Epithelial cell of esophagus (primary cell): ENCODE measurements at places on chromosomes 6 and 20.

DNA sequence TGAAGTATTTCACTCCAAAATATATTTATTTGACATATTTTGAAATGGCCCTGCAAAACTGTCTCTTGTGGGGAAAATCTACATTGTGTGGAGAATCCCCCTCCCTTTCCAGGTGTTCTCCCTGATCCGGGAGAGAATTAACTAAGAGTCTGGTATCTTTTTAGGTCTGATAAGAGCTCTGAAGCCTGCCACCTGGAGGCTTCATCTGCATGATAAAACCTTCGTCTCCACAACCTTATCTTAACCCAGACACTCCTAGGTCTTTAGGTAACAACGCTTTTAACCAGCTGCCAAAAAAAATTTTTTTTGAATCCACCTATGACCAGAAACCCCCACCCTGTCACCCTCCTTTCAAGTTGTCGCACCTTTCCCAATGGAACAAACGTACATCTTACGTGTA lies 43.0 kb downstream of the FAM184A start:
- DNase-seq, result no peak

DNA sequence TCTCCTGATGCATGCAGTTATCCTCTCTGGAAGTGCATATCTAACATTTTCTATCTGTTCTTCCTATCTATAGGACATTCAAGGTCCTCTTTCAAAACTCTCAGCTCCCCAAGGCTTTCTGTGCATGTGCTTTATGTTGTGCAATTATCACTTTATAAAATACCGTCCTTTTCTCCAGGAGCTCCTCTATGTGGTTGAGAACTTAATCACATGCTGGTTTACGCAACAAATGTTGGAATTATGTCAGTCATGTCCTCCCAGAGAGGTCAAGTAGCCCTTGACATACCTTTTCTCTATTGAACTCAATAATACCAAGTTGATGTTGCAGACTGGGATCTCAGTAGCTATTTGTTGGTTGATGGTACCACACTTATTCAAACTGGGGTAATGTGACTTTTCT lies 388.4 kb downstream of the BTBD3 start:
- DNase-seq, result peak; percentile 10

DNA sequence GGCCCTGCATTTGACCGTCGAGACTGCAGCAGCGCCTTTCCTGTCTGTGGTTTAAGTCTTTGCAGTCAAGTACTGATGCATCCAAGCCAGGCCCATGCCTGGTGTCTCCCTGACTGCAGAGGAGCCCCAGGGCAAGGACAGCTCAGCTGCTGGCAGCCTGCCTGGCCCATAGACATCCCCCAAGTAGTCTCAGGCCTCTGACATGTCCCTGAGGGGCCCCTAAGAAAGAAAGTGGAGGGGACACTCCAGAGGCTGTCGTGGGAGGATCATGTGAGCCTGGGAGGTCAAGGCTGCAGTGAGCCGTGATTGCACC lies 18.0 kb downstream of the HRH3 start:
- DNase-seq, result no peak

DNA sequence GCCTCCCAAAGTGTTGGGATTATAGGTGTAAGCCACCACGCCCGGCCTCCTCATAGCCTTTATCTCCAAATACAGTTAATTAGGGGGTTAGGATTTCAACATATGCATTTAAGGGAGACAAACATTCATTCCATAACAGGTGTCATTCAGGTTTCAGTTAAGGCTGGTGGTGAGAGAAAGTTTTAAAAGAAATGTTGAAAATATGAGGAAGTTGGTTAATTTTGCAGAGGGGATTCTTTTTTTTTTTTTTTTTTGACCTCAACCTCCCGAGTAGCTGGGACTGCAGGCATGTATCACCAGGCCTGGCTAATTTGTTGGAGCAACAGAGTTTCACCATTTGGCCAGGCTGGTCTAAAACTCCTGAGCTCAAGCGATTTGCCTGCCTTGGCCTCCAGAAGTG lies 12.5 kb upstream of the EBF4 start:
- no peak for DNase-seq

DNA sequence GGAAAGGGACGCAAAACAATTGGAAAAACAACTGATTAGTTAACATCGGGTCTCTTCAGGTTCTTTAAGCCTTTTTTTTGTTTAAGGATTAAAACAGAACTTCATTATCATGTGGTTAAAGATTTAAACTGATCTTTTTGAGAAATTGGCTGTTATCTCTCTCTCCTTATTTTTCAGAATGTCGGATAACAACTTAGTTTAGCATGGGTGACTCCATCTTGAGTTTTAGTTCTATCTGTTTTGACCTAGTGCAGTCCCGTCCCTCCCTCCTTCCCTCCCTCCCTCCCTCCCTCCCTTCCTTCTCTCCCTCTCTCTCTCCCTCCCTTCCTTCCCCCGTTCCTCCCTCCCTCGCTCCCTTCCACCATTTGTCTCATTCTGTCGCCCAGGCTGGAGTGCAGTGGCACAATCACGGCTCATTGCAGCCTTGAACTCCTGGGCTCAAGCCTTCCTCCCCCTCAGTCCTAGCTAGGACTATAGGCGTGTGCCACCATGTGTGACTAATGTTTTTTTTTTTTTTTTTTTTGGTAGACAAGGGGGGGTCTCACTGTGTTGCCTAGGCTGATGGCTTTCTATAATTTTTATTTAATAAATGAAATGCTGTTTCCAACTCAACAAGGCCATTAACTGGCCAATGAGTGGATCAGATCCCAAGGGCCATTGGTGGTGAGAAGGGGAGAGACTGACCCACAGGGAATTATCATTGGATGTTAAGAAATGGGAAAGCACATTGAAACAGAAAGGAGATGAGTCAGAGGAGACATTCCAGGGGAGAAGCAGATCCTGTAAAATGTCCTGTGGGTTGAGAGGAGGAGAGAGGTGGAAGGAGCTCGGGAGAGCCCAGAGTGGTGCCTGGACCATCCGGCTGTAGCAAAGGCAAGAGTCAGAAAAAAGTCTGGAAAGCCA lies 13.6 kb downstream of the BAK1 start:
- peak; percentile 71 for DNase-seq

GRCh38 chr6:142746524-142746923 lies 198.5 kb downstream of the HIVEP2 start:
- peak; percentile 16 for DNase-seq

DNA sequence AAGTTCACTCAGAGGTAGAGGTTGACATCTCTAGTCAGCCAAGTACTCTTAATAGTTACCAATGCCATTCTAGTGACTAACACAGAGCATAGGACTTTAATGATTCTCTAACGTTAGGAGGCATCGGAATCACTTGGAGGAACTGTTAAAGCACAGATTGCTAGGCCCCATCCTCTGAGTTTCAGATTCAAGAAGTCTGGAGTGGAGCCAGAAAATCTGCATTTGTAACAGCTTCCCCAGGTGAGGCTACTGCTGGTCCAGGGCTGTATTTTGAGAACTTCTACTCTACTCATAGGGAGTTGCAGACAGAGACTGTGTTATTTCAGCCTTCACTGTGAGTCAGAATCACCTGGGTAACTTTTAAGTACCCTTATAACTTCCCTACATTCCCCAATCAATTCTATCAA lies 5.7 kb downstream of the LMBRD1 start:
- peak; percentile 35 for DNase-seq

DNA sequence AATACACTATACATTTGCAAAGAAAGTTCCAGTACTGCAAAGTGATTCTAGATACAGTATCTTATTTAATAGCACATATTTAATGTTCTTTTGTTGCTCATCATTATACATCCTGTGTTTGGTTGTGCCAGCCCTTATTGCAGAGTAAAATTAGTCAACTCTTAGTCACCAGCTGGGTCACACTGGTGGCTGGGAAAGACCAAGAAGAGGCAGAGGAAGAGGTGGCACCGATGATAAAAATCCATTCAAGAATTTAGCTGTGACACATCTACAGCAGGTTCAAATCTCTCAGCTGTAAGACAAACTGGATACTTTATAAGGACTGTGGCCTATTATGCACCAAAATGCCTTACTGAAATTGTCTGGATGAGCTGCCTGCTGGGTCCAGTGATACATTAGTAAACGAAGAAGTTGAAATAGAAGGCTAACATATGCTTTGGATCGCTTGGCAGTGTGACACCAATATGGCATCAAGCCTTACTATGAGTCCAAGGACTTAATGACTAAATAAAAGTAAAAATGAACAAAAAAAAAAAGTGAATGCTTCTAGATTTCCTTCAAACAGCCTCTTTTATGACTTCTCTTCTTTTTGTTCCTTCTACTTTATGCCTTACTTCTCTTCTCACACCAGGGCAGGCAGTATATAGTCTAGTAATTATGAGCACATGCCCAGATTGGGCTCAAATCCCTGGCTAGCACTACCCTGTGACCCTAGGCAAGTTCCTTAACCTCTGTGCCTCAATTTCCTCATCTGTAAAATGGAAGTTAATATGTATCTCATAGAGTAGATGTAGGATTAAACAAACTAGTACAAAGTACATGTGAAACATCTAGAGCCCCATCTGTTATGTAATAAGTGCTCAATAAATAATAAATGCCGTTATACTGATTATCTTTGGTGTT lies 29.4 kb upstream of the RNF8 start:
- peak; percentile 79 for DNase-seq

DNA sequence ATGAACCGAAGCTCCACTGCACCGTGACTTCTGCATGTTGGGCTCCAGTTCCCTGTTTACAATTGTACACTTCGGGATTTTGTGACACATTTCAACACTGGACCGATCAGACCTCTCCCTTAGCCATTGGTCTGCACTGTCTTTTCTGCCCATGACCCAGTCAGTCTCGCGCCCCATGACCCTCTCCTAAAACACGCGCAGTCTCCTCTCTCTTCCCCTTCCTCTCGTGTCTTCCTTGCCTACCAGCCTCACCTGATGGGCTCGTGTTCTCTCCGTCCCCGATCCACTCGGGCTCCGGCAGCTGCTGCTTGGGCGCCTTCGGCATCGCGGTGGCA lies 535 bp upstream of the ABCF1 start:
- DNase-seq, result no peak

- DNase-seq, result no peak
Measured at GRCh38 chr20:18284805-18285533, 3.4 kb upstream of the ZNF133 start.

- DNase-seq, result no peak
Measured at GRCh38 chr6:54987633-54988290, 141.2 kb downstream of the FAM83B start.

- peak; percentile 51 for DNase-seq
Measured at GRCh38 chr6:146650799-146651481, 52.2 kb downstream of the ADGB start.

- DNase-seq, result no peak
Measured at GRCh38 chr6:161578478-161578877, 304.6 kb upstream of the AGPAT4 start.

DNA sequence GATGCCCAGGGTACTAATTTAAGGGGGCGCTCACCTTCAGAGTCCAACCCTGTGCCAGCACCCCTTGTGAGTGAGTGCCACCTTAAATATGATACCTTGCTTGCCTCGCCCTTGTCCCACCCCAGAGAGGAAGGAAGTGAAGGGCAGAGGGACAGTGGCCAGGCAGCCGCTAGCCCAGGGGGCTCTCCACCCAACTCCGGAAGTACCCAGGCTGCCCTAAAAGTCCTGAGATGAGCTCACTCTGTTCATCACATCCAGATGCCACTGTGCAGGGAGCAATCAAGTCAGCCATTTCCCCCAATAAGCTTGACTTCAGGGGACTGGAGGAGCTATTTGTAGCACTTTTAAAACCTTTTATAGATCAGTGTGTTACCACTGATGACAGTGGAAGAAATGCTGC lies 25.0 kb upstream of the STX16 start:
- DNase-seq, result no peak

GRCh38 chr20:10356628-10357027 lies 77.4 kb downstream of the MKKS start:
- no peak for DNase-seq

DNA sequence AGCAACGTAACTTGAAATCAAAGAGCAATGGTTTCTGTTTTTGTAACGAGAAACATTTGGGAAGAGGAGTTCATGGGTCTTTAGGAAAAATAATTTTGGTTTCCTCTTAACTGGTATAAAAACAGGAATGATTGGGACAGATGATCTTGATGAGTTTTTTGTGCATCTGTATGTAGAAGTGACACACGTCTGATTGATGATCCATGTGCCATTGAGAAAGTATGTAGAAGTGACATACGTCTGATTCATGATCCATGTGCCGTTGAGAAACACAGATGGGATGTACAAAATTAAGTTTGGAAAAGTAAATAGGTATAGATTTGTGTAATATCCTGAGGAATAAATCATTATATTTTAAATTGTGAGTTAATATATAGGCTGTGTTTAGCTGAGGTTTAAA lies 2.1 kb downstream of the KIAA1586 start:
- DNase-seq, result peak; percentile 39

GRCh38 chr6:108736832-108737231 lies 111.4 kb upstream of the ARMC2 start:
- DNase-seq, result peak; percentile 95

GRCh38 chr6:73519926-73520687 lies 725 bp downstream of the EEF1A1 start:
- peak; percentile 70 for DNase-seq

DNA sequence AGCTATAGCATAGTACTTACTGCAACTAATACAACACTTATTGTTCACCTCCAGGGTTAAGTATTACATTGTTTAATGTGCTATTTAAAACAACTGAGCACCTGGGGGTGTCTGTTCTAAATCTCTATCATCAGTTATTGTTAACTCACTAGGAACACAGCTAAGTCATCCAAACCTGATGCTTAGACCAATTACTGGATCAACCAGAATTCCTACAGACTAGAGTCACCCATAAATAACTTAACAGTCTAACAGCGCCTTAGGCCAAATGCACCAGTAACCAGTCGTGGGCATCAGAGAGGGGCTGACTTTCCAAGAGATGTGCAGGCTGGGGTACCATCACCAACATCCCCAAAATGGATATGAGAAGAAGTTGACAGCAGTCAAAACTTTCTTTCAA lies 110.7 kb downstream of the ADTRP start:
- DNase-seq, result peak; percentile 50

- DNase-seq, result no peak
Measured at GRCh38 chr6:149132336-149132735, 185.2 kb upstream of the TAB2 start.

DNA sequence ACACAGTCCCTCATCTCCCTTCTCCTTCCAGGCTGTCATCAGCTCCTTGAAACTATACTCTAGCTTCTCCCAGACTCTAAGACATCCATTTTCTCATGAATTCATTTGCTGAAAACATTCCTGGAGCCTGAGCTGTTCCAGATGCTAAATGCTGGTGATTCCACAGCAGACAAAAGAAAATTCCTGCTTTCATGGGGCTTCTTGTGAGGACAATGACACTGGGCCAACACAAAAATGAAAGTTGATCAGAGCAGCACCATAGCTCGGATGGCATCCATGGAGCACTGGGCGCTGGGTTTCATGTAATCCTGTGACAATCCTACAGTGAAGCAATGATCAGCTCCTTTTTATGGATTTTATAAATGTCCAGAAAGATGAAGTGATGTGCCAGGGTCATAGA lies 47.4 kb upstream of the STX16 start:
- no peak for DNase-seq
